HL-60 (cell line): ENCODE measurements at places on chromosomes 4 and X.
A peak's percentile ranks its signal among the peaks of the same experiment; 100 is the strongest.

GRCh38 chrX:68934421-68934820 is 105.6 kb downstream of the EFNB1 start:
- DNase-seq, result no peak

DNA sequence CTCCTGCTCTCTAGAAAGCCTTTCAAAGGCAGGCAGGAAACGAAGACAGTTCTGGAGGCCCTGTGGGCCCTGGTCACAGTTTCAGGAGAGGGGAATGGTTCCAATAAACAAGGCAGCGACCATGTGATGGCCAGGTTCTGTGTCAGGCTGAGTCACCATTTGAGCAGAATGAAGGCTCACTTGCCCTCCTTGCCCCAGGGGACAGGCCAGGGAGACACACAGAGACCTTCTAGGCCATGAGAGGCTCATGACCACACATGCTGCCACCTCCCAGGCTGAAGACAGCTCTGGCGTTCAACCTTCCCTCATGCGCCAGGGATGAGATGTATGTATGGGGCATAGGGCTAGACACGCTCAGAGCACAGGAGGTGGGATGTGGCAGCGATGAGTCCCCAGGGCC is 22.9 kb upstream of the TRIM2 start:
- DNase-seq, result no peak

DNA sequence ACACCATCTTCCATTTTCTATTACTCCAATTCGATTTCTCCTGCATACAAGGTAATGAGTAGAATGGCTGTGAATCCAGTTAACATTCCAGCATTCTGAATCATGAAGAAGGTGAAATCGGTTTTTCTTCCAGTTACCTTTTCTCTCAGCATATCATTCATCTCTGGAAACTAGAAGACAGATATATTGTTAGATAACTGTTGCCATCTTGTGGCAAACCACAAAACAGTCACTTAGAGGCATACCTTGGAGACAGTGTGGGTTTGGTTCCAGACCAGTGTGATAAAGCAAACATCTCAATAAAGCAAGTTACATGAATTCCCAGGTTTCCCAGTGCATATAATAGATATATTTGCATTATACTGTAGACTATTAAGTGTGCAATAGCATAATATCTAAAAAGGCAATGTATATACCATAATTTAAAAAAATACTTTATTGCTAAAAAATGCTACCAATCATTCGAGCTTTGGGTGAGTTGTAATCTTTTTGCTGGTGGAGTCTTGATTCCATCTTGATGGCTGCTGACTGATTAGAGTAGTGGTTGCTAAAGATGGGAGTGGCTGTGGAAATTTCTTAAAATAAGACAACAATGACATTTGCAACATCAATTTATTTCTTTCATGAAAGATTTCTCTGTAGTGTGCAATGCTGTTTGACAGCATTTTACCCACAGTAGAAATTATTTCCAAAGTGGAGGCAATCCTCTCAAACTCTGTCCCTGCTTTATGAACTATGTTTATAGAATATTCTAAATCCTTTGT is 82.1 kb downstream of the SLC39A8 start:
- peak; percentile 34 for DNase-seq

GRCh38 chr4:42995343-42995944 is 102.9 kb downstream of the GRXCR1 start:
- DNase-seq, result peak; percentile 4

- no peak for DNase-seq
These were observed 398.2 kb upstream of the SPANXN1 start for GRCh38 chrX:144849141-144849540.

- DNase-seq, result peak; percentile 78
These were observed 216.9 kb downstream of the PTTG2 start for GRCh38 chr4:38177035-38177546.
